ENCODE measurements at places on chromosomes 5 and 9. TPM values are rescaled to one million over a fixed set of nuclear protein-coding genes. Genes with fewer than 3 reads are reported as not detected.
A peak's percentile ranks its signal among the peaks of the same experiment; 100 is the strongest.

GRCh38 chr5:151805414-151806223 lies 33.9 kb downstream of the G3BP1 start:
- no peak for DNase-seq

DNA sequence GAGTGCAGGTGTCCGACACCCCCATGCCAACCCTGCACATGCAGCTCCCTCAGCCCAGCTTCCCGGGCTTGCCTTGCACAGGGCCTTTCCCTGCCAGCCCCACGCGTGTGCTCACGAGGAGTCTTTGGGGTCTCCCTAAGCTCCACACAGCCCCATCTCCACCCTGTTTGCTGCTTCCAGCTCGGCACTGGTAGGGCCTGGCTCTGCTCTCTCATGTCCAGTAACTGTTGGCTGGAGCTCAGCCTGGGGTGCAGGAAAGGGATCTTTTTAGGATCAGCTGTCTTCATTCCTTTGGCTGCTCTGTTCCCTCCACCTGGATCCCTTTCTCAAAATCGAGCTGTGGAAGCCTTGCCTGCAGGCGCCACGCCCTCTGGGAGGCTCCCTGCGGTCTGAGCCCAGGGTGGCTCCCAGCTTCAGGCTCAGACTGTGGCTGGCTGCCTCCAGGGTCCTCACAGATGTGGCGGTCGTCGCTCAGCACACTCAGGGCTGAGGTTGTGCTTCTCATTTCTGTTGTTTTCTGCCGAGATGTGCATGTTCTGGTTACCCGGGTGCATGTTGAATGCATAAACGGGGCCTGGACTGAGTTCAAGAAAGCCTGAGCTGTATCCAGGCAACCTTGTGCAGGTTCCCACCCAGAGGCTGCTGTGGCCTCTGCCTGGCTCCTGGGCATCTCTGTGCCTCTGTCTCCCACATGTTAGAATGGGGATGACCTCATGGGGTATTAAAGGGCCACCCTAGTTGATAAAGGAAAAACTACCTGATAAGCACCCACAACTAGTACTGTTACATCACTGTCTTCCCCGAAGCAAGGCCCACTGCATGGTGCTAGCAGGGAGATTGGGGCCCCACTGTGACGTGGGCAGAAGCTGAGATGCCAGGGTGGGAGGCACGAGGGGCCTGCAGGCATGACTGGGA lies 4.3 kb downstream of the CACNA1B start:
- DNase-seq: no peak

DNA sequence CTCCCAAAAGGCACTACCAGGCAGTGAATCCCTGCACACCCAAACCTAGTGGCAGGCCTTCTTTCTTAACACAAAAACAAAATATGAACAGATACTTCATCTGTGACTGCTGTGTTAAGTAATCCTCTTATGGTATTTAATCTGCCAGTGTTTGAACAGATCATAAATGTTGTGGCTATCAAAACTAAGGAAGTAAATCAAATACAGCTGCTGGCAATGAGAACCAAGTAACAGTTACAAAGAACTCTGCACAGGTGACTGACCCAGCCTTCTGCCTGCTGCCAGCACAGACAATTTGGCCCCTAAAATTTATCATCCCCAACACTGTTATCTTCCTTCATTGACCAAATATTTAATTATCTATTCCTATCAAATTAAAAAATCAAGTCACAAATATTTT lies 78.0 kb downstream of the GNAQ start:
- no peak for DNase-seq

- DNase-seq: no peak
Measured at GRCh38 chr5:10352430-10353240, 860 bp upstream of the MARCHF6 start.

- DNase-seq: no peak
Measured at GRCh38 chr5:102975045-102975444, 144.9 kb downstream of the GIN1 start.

- DNase-seq: peak; percentile 59
Measured at GRCh38 chr9:34377404-34377746, 677 bp upstream of the MYORG start.

DNA sequence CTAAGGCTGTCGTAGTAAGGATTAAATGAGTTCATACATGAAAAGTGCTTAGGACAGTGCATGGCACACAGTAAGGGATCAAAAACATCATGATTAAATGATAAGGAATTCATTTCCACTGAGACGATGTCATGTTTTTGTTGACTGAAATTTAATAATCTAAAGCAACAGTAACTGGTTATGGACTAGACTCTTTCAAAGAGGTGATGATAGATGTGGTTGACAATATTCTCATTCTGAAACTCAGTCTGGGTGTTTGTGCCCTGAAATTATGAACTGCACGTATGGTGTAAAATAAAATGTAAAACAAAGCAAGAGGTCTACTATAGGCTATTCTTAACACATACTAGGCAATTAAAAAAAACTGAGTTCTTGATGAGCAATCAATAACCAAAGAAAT lies 280.0 kb downstream of the DENND1A start:
- no peak for DNase-seq

GRCh38 chr5:103808464-103809106 lies 246.0 kb upstream of the NUDT12 start:
- peak; percentile 57 for DNase-seq

DNA sequence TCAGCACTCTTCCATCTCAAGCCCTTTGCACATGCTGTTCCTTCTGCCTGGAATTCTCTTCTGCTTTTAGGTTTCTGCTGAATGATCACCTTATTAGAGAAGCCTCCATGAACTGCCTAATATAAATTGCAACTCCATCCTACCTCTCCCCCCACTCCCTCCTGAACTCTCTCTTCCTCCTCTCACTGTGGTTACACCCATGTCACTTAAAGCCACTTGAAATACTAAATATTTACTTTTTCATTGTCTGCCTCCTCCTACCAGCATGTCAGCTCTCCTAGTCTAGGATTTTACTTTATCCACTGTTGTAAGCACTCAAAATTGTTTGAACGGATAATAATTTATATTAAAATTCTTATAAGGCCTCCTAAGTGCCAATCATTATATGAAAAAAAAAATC lies 43.8 kb downstream of the ACTL7B start:
- no peak for DNase-seq

DNA sequence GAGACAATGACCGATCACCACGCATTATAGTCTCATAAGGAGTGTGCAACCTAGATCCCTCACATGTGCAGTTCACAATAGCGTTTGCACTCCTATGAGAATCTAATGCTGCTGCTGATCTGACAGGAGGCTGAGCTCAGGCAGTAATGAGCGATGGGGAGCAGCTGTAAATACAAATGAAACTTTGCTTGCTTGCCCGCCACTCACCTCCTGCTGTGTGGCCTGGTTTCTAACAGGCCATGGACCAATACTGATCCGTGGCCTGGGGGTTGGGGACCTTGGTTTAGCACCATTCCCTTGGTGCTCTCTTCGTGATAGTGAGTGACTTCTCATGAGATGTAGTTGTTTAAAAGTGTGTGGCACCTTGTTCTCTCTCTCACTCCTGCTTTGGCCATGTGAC lies 50.2 kb downstream of the PRLR start:
- no peak for DNase-seq

RLN1 gene
- polyA plus RNA-seq: not detected

DNA sequence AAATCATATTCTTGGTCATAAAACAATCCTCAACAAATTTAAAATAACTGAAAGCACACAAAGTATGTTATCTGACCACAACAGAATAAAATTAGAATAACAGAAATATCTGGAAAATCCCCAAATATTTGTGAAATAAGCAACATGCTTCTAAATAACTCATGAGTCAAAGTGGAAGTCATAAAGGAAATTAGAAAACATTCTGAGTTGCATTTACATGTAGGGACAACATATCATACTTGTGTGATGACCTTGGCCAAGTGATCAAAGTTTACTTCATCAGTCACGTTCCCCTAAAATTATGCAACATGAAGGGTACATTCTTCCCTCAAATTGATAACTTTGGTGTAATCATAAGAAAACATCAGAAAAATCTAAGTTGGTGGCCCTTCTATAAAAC lies 64.7 kb downstream of the CSF2 start:
- no peak for DNase-seq

DNA sequence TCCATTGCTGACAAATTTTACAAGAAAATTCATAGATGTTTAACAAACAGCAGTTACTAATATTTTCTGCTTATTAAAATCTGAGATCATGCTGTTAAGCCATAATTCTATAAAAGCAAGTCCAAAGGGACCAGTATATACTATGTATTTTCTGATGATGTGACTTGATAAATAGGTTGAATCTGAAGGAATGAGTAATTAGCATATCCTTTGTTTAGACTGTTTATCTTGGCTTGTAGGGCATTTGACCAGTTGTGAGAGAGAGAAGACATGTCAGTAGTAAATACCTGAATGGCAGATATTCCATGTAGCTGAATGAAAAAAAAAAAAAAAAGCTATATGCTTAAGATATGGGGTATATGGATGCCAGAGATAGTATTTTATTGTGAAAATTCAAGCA lies 14.6 kb downstream of the CPEB4 start:
- DNase-seq: no peak

PCDHGA7 gene
- polyA plus RNA-seq: 0.59 TPM

DNA sequence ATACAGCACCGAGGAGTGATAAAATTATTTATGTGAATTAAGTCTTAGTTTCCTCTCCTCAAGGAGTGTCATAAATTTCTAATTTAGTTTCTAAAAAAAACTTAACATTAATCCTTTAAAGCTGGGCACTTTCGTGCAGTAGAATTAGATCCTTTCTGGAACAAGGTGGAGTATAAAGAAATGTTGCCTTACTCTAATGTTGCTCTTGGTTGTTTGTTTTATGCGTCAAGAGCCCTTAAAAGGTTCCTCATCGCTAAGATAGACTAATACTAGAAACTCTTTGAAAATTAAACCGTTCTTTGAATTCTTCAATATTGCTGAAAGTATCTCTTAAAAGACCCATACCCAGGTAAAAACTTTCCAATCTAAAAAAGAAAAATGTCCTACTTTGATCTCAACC lies 83.6 kb upstream of the PLPP1 start:
- no peak for DNase-seq

GRCh38 chr5:78776637-78777036 lies 128.1 kb upstream of the LHFPL2 start:
- DNase-seq: no peak

DNA sequence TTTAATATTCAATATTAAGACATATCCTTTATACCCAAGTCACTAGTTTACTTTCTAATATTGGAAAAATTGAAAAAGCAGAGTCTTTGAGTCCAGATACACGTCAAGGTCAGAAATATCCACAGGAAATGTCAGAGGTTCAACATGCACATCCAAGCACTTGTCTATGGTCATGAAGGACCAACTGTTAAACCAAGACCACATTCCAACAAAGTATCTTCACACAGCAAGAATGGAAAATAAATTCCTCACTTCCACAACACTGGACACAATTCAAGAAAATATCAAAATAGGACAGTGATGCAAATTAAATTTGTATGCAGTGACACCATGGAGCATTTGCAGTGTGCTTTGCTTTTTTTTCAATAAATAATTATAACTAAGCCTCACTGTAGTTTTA lies 142.5 kb downstream of the GABRB2 start:
- no peak for DNase-seq

DNA sequence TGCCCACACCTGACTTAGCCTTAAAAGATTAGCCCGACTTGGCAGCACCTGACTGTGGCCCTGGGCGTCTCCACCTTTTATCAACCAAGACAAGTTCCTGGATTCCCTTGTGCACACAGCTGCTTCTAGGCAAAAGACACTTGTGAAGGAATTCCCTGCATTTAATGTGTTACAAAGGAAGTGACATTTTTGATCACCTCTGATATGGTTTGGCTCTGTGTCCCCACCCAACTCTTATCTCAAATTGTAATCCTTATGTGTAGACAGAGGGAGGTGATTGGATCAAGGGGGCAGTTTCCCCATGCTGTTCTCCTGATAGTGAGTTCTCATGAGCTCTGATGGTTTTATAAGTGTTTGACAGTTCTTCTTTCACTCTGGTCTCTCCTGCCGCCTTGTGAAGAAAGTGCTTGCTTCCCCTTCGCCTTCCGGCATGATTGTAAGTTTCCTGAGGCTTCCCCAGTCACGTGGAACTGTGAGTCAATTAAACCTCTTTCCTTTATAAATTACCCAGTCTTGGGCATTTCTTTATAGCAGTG lies 2.6 kb upstream of the CPEB4 start:
- no peak for DNase-seq

PCDHGB1 gene
- 0.88 TPM for polyA plus RNA-seq

EFCAB9 gene
- not detected for polyA plus RNA-seq

GRCh38 chr5:172173564-172174153 lies 14.4 kb downstream of the STK10 start:
- no peak for DNase-seq

CARTPT gene
- 48.5 TPM for polyA plus RNA-seq

MEGF9 gene
- polyA plus RNA-seq: 22.4 TPM

AGXT2 gene
- polyA plus RNA-seq: not detected

TMEM215 gene
- not detected for polyA plus RNA-seq

ITGA1 gene
- 30.0 TPM for polyA plus RNA-seq

GRCh38 chr5:135373736-135374515 lies 25.1 kb downstream of the MACROH2A1 start:
- DNase-seq: no peak

GRCh38 chr5:98905857-98906688 lies 22.7 kb downstream of the CHD1 start:
- DNase-seq: no peak

DNA sequence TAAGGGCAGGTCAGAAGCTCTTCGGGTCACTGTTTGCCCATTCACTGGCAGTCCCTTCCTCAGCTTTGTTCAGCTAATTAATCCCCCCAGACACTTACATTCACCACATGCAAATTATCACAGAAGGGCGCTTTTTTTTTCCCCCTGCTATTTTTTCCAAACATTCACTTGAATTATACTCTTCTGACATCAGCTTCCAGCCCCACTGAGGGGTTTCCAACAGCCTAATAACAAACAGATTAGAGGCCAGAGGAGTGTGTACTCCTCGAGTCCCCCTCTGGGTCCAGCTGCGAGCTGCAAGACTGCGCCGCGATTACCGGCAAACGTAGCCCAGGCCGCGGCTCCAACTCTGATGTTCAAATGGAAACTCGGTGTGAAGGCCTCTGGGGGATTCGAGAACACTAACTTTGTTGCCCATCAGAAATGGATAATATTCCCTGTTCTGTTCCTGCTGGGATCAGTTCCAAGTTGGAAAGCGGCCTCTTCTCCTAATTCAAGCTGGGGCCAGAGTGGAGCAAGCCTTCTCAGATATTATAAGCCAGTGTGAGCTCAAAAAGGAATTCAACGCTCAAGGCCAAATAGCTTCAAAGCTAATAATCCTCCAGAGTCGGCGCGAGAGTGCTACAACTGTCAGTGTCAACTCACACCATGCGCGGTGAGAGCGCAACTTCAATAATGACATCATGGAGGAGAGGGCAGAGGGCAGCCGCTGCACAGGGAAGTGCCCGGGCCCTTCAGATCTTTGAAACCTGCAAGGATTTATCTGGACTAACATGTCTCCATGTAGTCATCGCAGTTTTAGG lies 560.8 kb downstream of the BNC2 start:
- DNase-seq: no peak

CSF1R gene
- 20.0 TPM for polyA plus RNA-seq

KIF27 gene
- polyA plus RNA-seq: 2.1 TPM

- DNase-seq: no peak
Measured at GRCh38 chr9:85248514-85249312, 493.0 kb downstream of the AGTPBP1 start.

GRCh38 chr5:10592601-10593000 lies 28.7 kb downstream of the ANKRD33B start:
- DNase-seq: no peak

Data from adrenal gland (tissue), 19 donors.